Left ventricle myocardium superior (tissue), 1 donor: ENCODE measurements at places on chromosomes 12 and 14. TPM values are rescaled to one million over a fixed set of nuclear protein-coding genes. Genes with fewer than 3 reads are reported as not detected.
A peak's percentile ranks its signal among the peaks of the same experiment; 100 is the strongest.

GRCh38 chr14:90791486-90791885, 24.7 kb downstream of the TTC7B start:
- DNase-seq = no peak

DNA sequence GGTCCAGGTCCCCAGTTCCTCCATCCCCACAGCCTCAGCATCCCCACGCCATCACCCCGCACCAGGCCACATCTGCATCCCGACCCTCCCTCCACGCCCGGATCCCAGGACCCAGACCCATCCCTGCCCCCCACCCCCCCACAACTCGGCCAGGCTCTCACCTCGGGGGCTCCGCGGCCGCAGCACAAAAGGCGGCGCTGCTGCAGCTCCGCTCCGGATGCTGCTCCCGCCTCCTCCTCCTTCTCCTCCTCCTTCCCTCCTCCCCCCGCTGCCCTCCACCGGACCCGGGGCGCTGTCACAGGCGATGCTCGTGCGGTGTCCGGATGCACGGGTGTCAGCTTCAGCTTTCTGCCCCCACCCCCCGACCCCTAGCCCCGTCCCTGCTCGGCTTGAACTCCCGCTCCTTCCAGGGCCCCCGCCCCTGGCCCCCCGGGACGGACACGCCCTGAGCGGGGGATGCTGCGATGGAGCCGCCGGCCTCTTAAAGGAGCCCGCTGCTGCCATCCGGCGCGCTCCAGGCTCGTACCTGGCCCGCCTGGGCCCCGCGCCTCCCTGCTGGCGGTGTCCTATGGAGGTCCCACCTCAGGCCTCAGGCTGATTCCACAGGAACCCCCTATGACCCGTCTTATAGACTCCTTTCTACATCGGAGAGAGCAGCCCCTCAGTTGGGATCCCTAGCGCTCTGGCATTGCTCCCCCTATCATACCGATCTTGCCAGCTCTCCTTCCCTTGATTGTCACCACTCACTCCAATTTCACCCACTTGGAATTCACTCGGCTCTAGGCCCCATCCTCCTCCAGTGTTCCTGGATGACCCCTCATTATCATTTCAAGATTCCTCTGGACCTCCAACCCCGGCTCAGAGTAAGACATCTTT, at the start of gene MAP3K12:
Gene MAP3K12, minus strand, starts transcription at position 193 of the 876 bp plus-strand sequence. CDS start 12,067 bp downstream, outside the sequence.
- DNase-seq = peak; percentile 79

DNA sequence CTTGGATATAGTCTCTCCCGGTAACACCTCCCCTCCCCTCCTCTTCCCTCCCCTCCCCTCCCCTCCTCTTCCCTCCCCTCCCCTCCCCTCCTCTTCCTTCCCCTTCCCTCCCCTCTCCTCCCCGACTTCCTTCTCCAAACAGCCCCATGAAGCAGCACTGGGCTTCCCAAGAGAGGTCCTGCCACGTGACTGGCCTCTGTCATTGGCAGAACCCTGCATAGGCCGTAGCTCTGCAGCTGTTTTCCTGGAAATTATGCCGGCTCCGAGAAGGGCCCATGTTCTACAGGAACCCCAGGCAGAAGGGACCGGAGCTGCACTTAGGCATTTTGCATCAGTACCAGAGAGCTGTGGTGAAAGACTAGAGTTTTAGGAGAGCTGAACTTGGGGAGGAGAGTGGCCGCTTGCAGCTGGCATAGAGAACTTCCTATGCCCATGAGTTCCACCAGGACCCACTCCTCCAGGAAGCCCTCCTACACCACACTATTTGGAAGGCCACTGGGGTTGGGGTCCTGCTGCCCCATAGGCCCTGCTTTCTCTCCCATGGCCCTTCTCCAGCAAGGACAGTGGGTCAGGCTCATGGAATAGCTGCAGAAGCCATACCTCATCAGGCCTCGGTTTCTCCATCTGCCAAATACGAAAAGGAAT, 5.1 kb upstream of the TNFAIP2 start:
- DNase-seq = peak; percentile 89

GRCh38 chr14:22560662-22561365, 28.2 kb downstream of the DAD1 start:
- DNase-seq = no peak

DNA sequence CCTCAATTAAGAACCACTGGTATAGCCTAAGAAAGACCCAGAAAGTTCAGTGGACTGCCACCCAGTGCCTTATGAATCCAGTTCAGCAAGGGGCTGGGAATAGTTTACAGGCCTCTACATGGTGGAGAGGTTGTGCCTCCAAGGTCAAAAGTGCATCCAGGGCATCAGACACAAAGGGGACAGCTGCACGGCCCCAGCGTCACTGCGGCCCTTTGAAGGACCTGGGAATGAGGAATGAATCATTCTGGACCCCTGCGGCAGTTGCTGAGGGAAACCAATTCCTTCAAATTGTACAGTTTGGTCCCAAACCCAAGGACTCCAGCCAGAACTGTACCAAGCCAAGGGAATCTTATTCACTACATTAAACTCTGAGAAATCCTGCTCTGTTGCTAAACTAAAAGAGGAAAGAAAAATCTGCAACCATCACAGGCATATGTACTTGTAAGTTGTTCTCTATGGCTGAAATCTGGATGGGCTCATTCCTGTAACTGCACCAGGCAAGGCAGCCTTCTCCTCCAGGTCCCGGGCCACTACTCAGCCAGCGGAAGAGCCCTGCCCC, 10.9 kb upstream of the NGB start:
- DNase-seq = no peak

DNA sequence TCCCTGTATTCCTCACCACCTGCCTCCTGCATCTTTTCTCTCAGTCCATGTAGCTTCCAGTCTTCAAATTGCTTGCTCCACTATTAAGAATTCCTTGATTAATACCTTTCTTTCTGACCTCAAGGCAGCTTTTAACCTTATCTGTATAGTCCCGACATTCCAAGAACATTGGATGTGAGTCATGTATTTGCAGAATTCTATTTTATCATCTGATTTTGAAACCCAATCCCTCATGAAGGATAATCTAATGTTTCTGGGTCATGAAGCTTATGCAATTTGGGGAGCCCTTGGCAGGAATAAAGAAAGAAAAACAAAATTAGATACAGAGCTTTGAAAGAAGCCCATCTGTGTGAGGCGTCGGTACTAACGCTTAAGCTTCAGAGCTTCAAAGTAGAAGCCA, 63.4 kb upstream of the CCND2 start:
- no peak for DNase-seq

GRCh38 chr12:115230606-115231005, 546.6 kb upstream of the TBX3 start:
- DNase-seq = no peak

GRCh38 chr14:70721542-70721941, 79.8 kb downstream of the TTC9 start:
- DNase-seq = no peak

DNA sequence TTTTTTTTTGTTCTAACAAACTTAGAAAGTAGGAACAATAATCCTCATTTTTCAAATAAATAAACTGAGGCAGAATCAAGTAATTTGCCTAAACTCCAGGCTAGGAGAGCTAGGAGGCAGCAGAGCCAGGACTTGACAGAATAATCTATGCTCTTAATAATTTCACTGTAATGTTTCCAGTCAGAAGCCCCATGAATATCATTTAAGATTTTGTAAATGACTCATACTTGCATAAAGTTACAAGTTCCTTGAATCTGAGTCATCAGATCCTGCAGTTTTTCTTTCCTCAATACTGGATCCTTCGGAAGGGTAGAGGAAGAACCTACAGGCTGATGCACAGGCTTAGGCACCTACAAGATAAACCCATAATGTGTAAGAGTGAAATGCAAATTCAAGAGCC, 29.0 kb downstream of the CAPRIN2 start:
- DNase-seq = no peak

DNA sequence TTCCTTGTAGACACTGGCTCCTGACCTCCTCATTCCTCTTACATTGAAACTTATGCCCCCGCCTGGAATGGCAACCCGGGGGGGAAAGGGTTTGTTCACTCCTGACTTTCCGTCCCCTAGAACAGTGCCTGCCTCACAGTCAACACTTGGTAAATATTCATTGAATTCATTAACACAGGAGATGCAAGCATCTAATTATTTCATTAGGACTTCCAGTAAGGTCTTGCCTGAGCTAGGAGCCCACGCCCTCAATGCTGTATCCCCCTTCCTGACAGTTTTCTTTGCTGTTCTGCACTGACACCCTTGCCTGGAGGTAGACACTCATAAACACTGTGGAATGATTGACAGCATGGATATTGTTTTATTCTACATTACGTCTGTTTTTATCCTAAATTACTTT, 49.3 kb upstream of the CHST11 start:
- DNase-seq = no peak

GRCh38 chr12:57240066-57240921, 10.7 kb downstream of the STAC3 start:
- peak; percentile 73 for DNase-seq

DNA sequence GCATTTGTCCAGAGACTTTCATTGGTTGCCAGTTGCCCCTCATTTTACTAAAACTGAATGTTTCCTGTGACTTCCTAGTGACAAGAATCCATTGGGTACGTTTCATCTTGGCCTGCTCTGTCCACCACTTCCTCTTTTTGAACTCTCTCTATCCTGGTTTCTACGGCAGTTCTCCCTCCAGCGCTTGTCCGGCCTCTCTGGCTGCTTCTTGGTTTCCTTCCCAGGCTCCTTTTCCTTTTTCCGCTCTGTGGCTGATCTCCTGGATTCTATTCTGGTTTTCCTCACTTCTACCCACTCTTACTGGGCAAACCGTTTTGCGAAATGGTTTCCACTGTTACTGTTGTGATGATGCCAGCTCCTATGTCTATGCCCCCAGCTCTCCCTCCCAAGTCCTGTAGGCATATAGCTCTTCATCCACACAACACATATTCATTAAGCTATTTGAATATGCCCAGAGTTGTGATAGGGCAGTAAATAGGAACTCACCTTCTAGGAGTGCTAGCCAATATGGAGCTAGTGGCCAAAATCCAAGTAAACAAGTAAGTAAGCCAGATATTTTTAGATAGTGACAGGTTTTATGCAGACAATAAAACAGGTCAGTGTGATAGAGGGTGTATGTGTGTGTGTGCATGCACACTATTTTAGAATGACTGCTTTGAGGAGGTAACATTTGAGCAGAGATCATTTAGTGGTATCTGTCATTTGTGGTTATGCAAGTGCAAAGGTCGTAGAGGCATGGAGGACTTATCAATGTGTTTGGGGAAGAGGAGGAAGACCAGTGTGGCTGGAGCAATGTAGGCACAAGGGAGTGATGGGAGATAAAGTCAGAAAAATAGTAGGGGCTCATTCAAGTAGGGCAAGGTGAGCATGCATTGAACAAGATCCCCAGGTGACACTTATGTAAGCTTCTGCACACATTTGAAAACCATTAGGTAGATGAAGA, 27.9 kb upstream of the CTDSP2 start:
- no peak for DNase-seq

GRCh38 chr14:105199093-105199492, 18.0 kb upstream of the NUDT14 start:
- peak; percentile 57 for DNase-seq

GRCh38 chr14:72518809-72519377, 375.0 kb downstream of the DPF3 start:
- DNase-seq = no peak

GRCh38 chr12:29625359-29625953, 128.0 kb upstream of the OVCH1 start:
- DNase-seq = no peak

- DNase-seq = no peak
Measured at GRCh38 chr12:126506426-126507182, 1441.4 kb downstream of the AACS start.

GRCh38 chr12:90062799-90063198, 354.2 kb upstream of the ATP2B1 start:
- no peak for DNase-seq

GRCh38 chr12:95191060-95191696, 26.1 kb downstream of the FGD6 start:
- DNase-seq = no peak

- DNase-seq = no peak
Measured at GRCh38 chr12:46610754-46611153, 215.0 kb downstream of the SLC38A4 start.

- no peak for DNase-seq
Measured at GRCh38 chr14:100734031-100734990, 7.6 kb downstream of the DLK1 start.

- no peak for DNase-seq
Measured at GRCh38 chr12:89874146-89874545, 165.5 kb upstream of the ATP2B1 start.

DNA sequence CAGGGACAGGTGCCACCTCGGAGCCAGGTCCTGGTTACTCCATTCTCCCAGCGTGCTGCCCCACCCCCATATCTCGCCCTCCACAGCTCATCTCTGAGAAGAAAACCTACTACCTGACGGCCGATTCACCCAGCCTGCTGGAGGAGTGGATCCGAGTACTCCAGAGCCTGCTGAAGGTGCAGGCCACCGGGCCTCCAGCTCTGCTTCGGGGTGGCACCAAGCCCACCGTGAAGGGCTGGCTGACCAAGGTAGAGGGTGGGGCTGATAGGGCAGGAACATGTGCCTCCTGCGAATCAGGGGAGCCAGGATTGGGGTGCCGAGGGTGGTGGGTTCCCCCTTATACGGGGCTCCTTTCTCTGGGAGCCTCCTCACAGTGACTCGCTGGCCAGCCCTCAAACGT, 25.9 kb downstream of the PIGH start:
- no peak for DNase-seq

DNA sequence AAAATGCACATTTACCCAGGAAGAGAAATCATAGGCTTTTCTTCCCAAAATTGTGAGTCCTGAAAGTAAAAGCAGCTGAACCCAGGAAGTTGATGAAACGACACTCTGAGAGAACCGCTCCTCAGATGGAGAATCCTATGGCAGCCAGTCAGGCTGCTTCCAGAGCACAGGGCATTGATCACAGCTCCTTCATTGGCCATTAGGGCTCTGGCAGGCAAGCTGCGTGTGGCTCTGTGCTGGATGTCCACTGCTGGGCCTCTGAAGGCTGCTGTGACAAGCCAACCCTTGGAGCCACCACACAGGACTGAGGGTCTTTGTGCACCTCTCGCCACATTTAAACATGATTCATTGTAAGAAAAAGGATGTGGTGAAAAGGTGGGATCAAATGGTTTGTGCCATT, 89.4 kb downstream of the EXOC5 start:
- DNase-seq = no peak

The SIRT4 gene
- 10.2 TPM for total RNA-seq

The MYH6 gene
- 4,258 TPM for total RNA-seq

The CFAP54 gene
- total RNA-seq = 0.10 TPM

The KRT7 gene
- 0.69 TPM for total RNA-seq

The PTGER2 gene
- total RNA-seq = 0.47 TPM

The DNAH10 gene
- total RNA-seq = 0.25 TPM

The TAS2R10 gene
- not detected for total RNA-seq

The OAS2 gene
- total RNA-seq = 8.0 TPM

The MEG3 gene
- total RNA-seq = 20.6 TPM
